Suppressor macrophage treated with lipopolysaccharide for 1 hour (primary cell): ENCODE measurements at places on chromosomes 11 and 22.

GRCh38 chr11:18736590-18737148 is 10.7 kb upstream of the IGSF22 start:
- no peak for DNase-seq

DNA sequence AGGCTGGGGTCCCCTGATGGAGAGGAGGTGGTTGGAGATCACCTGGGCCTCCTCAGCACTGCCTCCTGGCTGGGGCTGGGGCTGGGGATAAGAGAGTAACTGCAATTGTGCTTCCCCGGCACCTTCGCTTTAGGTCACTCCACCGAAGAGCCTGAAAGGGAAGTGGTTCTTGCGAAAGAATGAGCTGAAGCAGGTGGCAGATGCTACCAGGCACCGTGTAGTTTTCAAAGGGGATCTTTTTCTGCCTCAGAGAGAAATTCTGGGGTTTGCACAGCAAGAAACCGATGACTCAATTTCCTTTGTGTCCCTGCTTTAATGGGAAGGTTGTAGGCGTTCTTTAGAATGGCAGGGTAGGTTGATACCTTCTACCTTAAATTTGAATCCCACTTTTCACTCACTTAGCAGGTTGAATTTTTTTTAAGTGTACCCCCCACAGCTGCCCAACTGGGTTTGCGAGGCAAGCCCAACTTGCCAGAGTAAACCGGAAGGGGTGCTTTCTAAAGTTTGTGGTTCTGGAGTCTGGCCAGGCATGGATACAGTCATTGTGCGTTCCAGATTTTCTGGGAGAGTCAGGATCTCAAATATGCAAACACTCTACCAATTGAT is 5.3 kb downstream of the CD44 start:
- peak; percentile 78 for DNase-seq

DNA sequence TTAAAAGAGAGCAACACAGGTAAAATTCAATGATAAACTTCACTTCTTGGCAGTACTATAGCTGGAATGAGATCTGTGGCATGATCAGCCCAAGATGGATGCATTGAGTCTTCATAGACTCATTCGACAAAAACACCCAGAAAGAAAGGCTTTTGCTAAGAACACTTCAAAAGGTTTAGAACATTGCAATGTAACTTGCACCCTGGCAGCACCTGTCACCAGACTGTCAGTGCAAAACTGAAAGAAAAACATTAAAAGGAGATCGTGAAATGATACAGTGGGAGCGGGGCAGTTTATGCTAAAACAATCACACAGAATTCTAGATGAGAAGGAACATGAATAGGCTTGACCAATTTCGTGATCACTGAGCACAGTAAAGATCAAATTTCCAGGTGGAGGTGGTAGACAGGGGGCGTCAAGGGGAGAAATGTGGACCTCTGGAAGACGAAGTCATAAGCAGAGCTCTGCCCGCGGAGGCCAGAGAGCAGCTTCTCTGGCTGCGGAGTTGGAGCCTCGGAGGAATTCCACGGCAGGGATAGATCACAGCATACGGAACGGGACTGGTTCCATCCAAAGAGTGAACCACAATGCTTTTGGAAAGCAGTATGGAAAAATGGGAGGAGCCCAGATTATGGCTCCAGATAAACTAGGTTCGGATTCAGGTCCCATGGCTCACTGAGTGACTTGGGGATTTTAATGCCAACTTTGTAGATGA is 11.9 kb downstream of the VSIG10L2 start:
- no peak for DNase-seq

- no peak for DNase-seq
Observed at GRCh38 chr11:126328938-126329643, 25.2 kb downstream of the DCPS start.

DNA sequence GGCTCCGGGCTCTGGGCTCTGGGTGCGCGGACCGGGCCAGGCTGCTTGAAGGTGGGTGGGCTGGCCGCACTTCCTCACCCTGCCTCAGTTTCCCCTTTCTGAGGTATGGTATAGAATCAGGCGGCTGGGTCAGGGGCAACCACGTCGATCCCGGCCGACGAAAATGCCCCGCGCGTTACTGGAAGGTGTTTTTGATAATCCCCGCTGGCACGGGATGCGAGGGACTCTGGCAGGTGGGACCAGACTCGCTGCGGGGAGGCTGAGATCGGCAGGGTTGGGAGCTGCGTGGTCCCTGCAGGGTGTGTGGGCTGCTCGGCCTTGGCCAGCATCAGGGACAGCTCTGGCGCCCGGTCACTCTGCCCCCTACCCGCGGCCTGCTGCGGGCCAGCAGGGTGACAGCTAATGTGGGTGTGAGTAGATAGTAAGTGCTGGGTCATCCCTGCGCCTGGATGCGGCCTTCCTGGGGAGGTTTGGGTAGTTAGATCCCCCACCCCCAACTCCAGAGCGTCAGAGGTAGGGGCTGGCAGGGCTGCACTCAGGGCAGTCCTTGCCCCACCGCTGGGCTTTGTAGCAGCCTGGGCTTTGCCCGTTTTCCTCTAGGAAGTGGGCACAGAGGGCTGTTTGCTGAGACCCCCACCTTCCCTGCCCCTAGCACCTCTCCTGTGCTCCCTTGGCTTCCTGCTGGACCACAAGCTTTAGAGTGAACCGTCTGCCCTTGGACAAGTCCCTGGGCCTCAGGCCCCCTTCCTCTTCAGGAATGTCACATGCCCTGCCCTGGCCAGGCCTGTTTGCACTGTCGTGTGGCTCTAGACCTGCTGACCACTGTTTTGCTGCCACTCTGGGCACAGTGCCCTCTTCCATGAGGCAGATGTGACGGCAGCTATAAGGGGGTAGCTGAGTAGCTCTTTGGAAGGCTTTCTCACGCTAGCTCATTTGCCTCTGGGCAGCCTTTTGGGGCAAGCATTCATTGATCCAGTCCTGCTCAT is 579 bp downstream of the TANGO2 start:
- DNase-seq = peak; percentile 51

DNA sequence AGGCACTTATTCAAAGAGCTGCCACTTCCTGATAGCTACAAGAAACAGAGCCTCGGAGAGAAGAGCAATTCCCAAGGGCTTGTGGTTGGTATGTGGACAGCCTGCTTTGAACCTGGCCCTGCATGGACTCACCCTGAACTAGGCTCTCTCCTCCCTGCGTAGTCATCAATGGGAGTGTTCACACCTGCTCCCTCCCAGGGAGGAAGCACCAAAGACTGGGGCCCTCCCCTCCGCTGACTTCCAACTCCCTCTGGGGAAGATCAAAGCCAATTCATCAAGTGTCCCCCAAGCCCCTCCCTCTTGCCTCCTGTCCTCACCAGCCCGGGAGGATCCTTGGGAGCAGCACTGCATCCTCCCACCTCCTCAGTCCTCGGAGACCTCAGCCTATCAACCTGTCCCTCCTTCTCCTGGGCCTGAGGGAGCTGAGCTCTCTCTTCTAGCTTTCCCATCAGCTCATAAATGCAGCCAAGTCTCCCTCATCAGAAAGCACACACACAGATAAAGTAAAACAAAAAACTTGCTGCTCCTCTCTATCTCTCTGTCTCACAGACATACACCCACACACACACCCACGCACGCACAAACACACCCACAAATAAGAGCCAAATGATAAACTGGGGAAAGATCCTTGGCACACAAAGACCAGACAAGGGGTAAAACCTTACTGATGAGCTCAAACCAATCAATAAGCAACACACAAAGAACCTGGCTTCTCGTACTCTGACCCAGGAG is 3.3 kb downstream of the A4GALT start:
- DNase-seq = no peak

- peak; percentile 79 for DNase-seq
Observed at GRCh38 chr11:5600374-5600851, 4.0 kb downstream of the TRIM6 start.

GRCh38 chr11:79078999-79079398 is 361.8 kb downstream of the TENM4 start:
- DNase-seq = no peak

DNA sequence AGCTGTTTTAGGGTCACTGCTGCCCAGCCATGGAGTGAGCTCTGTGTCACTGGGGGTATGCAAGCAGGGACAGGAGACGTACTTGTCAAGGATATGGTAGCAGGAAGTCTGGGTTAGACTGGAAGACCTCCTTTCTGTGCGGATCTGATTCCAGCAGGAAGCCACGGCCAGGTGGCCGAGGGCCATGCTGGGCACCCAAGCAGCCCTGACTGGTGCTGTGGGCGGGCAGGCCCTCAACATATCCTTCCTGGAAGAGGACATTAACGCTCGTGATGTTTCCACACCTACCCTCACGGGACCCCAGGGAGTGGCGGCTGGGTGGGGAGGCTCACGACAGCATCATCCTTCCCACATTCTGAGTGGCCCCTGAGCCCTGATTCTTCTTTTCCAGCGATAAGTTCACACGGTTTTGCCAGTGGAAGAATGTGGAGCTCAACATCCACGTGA is 8.7 kb upstream of the ANKRD13D start:
- DNase-seq = no peak

GRCh38 chr11:45265969-45266675 is 20.0 kb downstream of the SYT13 start:
- DNase-seq = no peak

DNA sequence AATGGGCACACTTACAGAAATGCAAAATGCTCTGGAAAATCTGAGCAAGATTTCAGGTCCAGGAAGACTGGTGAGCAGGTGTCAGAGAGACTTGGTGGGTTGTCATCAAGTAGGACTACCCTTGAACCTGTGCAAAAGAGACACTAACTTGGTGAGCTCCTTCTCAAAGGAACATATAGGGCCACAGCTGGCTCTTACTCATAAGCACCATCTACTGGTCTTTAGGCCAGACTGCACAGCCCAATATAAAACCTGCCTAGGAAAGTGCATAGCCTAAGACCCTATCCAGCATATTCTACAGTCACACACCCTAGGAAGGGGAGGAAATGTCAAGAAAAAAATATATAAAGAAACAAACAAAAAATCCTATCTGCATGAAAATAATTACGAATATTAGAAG is 18.2 kb upstream of the OR10W1 start:
- DNase-seq = peak; percentile 22

DNA sequence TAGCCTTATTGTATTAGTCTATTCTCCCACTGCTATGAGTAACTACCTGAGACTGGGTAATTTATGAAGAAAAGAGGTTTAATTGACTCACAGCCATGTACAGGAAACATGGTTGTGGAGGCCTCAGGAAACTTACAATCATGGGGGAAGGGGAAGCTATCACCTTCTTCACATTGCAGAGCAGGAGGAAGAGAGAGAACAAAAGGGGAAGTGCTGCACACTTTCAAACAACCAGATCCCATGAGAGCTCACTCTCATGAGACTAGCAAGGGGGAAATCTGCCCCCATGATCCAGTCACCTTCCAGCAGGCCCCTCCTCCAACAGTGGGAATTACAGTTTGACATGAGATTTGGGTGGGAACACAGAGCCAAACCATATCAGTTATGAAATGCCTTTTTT is 179.4 kb downstream of the ARHGAP42 start:
- DNase-seq = no peak

DNA sequence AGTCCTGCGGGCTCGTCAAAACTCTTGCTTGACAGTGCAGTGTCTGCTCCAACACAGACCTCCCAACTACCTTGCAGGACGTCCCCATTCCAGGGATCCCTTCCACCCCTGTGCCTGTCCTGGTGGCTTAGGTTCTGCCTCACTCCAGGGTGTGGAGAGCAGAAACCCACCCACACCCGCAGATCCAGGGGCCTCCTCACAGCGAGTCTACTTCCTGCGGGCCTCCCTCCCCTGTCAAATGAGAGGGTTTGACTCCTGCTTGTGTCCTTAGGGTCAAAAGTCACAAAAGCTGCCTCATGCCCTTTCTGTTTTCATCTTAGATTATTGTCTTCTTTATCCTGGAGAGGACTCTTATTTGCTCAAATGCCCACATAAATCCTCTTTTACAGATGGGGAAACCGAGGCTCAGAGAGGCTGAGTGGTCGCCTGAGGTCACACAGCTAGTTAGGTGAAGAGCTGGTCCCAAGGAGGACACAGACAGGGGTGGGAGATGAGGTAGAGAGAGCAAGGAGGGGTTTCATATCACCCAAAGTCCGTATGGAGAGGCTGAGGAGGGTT is 81.1 kb upstream of the KCNQ1OT1 start:
- no peak for DNase-seq

DNA sequence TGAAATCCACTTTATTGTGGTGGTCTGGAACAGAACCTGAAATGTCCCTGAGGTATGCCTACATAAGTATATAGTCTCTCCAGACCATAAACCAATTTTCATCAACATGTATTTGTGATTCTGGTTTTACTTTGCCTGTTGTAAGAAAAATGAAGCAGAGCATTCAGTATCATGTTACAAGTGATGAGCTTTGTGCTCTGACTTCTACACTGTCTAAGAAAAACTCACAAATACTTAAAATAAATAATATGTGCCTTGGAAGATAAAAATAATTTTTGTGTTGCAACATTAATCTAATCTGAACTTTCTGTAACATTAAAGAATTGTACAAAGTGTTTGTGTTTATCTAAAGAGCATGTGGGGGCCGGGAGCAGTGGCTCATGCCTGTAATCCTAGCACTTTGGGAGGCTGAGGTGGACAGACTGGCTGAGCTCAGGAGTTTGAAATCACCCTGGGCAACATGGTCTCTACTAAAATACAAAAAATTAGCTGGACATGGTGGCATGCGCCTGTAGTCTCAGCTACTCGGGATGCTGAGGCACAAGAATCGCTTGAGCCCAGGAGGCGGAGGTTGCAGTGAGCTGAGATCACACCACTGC is 219.5 kb downstream of the SOX6 start:
- no peak for DNase-seq

- DNase-seq = no peak
Observed at GRCh38 chr11:61475433-61475832, 33.1 kb upstream of the LRRC10B start.

DNA sequence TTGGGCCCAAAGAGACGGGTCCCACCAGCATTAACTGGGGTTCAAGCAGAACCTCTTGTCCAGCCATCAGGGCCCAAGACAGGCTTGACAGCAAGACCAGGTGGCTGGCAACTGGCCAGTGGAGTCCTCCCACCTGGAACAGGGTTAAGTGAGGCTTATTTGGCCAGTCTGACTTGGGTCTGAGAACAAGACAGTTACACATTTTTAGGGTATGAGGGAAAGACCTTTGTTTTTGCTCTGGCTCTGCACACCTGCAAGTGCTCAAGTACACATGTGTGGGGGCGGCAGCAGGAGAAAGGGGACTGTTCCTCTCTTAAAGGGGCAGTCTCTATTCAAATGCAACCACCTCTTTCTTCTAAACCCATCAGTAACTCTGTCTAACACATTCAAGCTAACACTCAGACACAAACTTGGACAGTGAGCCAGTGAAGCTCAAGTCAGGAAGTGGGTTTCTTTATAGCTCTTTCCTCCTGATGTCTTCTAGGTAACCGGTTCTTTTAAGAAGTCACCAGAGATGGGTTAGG is 116.2 kb downstream of the ETS1 start:
- DNase-seq = no peak

GRCh38 chr22:29626497-29627195 is 23.2 kb downstream of the NF2 start:
- no peak for DNase-seq

GRCh38 chr11:9689721-9690120 is 25.8 kb downstream of the SWAP70 start:
- DNase-seq = no peak
